GM04504 (cell line): ENCODE measurements at places on chromosomes 7 and 10.

DNA sequence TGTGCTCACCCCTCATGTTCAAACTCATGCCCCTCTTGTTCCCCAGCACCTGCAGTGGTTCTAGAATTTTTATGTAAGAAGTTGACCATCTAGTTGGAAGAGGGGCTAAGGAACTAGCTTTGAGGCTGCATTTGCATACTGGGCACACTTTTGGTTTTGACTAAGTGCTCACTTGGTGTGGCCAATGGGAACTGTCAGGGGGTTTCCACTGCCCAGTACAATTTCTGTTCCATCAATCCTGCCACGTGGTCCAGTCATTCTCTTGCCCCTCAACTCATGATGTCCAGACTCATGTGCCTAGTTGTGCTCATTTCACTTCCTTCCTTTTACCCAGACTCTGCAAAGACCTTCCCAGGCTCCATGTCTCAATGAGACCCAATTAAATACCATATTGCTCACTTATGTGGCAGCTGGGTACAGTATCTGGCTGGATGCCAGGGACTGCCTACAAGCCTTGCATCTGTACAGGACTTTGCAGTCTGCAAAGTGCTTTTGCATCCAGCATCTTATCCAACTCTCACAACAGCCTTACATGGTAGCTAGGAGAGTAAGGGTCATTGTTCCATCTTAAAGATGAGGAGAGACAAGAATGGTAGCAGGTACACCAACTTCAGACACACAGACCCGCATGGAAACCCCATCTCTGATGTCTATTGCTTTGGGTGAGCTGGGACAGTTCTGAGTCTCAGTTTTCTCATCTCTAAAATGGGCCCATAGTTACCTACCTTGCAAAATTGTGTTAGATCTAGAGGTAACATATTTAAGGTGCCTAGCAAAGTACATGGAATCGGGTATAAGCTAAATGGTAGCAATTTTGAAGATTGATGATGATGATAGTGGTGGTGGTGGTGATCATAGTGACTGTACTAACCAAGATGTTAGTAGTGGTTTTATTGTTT lies 30.1 kb upstream of the KCNMA1 start:
- DNase-seq: no peak

- DNase-seq: no peak
These were observed 51.2 kb upstream of the SEMA3A start for GRCh38 chr7:84245835-84246234.

DNA sequence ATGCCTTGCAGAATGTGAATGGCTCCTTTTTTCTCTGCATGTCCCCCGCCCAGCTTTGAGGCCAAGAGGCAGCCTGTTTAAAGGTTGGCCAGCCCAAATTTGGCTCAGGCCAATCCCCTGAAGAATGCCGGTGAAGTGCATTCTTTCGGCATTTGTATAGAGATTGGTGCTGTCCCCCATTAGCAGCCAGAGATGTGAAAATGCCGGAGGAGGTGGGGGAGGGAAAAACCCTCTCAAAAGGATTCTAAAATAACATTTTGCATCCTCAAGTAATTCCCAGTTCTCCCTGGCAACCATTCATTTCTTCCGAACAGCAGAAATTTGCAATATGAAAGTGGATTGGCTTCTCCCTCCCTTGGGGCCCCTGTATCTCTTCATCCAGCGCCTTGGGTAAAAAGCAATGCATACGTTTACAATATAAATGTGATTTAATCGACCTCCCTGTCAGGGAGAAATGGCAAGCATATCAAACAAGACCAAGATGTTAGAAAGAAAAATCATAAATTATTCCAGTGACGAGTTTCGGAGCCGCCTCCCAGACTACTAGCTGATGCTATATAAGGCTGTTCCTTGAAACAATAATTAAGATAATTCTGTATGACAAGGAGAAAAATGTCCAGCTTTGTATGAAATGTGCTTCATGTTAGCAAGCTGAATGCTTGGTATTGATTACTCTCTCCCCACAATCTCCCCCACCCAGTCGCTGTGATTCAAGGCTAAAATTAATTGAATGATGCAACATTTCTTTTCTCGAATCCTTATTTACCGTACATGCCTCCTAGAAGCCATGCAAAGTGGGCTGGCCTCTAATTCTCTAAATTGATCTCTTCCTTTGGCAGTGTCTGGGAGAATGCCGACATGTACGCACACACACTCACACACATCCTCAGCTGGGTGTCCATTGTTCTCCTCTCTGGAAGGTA lies 323.7 kb downstream of the RPS24 start:
- DNase-seq: no peak

DNA sequence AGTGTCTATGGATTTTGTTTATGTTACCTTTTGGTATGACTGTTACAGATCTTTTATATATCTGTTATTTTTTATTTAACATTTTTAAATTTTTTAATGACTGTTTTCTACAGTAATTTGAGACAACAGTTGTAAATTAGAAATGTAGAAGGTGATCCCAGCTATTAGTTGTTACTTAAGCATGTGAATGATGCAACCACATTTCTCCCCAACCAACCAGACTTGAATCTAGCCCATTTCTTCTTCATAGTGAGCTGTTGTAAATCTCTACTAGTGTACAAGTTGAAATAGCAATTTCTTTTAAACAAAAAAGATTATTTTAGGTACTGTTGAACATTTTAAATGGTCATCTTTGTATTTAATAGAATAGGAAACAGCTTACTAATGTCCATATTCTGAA lies 18.0 kb downstream of the TMEM106B start:
- DNase-seq: no peak

DNA sequence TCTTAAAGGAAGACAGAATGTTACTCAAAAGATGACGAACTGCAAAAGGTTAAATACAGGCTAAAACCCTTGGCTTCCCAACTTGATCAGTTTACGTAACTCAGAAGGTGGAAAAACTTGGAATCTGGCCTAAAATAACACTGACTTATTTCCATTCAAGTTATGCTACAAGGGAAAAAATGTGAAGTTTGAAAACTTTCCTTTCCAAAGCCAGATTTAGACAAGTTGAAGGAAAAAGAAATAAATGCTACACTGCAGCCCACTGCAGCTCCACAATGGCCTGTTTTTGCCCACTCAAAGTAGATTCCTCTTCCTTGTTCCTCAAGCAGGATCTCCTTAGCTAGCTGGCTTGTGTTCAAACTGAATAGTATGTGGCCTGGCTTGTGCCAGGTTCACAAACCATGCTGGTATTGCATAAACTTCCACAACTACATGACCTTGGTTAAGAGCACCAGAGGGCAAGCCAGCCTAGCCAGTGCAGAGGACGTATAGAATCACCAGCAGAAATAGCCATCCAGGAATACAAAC lies 166.2 kb downstream of the CPEB3 start:
- DNase-seq: no peak

GRCh38 chr10:3919709-3920308 lies 134.8 kb upstream of the KLF6 start:
- no peak for DNase-seq

- no peak for DNase-seq
These were observed 110.5 kb upstream of the HABP2 start for GRCh38 chr10:113442336-113442735.

GRCh38 chr7:18552316-18552916 lies 56.9 kb downstream of the HDAC9 start:
- DNase-seq: no peak

GRCh38 chr7:78296644-78297371 lies 498.2 kb downstream of the PHTF2 start:
- no peak for DNase-seq

DNA sequence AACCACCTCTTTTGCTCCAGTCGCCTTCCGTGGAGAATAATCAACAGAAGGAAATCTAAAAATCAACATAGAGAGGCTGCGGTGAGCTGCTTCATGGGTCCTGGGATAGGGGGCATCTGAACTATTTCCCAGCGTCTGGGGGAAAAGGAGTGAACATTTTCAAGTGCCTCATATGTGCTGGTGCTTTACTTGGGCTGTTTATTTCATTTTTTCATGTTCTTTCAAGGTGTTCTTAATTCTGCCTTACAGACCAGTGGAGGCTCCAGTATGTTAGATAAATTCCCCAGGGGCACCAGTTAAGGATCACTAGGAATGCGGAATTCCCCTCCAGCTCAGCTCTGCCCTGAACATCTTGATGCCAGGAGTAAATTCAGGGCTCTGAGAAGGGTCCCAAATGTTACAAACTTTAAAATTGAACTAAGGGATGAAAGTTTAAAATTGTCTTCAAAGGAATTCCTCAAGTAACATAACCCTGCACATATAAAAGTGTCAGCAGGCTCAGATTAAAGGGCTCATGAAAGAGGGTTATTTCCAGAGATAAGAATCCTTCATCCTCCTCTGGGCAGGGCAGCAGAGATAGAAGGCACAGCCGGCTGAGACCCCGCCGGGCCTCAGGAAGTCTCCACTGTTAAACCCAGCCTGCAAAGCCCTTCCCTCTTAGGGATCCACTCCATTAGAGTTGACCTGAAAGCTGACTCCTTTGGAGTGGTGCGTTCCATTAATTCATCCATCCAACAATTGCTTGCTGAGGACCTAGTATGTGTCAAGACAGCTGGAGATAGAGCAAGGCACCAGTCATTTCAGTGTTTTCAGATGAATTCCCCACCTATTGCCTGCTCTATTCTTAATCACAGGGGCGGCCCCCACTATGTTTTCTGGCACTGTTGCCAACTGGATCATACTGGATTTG lies 345.8 kb downstream of the KCNMA1 start:
- DNase-seq: no peak

- DNase-seq: no peak
These were observed 281.8 kb upstream of the HGF start for GRCh38 chr7:82051601-82052000.

DNA sequence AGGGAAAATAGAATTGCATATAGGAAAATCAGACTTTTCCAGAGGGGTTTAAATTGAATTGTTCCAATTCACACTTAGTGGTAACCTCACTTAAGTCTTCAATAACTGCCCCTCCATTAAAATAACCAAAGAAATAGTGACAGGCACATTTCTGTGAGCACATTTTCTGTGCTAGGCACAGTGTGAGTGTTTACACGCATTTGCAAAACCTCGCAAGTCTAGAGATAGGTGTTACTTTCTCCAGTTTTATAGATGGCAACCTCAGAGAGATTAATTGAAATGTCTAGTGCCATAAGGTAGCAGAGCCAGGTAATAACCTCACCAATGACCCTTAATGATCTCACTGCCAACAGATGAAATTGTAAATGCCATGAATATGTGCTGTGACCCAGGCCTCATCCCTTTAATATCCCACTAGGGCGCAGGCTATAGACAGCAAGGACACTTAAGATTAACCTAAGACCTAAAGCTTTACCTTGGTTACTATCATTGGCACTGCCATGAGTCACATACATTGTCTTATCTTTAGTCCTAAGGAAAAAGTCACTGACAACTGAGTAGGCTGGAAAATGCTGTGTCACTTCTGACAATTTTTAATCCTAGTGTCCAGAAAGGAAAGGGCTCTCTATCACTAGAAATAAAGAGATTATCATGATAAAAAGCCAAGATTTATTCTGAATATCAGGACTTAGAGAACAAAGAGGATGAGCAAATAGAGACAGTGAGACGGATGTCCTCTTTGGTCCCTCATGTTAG lies 187.8 kb downstream of the PPP1R17 start:
- no peak for DNase-seq

DNA sequence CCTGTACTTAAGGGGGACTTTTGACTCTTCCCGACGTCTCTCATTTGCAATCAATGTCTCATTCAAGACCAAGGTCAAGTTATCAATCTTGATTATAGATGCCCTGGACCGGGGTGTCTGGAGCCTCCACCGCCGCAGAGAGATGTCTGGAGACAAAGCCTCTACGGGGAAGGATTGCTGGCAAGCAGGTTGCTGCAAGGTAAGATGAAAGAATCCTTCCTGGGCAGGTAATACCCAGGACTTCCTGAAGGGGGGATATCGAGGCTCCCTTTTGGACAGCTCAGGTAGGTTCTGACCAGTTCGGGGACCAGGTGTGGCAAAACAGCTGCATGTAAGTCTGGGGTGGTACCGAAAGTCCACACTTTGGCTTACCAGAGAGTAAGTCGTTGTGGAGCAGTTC lies 12.5 kb upstream of the CUX1 start:
- no peak for DNase-seq

DNA sequence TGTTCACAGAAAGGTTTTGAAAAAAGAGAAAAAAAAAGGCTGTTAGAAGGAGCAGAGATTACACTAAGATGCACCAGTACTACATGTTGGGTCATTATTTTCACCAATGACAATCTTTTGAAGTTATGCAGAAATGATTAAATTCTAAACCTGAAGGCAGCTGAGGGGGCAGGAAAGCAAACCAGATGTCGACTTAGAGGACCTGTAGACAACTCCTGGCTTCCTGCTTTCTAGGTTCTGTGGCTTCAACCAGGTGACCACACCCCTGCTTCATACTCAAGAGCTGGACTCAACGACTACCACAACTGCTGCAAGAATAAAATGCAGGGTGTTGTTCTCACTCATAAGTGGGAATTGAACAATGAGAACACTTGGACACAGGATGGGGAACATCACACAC lies 30.0 kb downstream of the MYOF start:
- no peak for DNase-seq

DNA sequence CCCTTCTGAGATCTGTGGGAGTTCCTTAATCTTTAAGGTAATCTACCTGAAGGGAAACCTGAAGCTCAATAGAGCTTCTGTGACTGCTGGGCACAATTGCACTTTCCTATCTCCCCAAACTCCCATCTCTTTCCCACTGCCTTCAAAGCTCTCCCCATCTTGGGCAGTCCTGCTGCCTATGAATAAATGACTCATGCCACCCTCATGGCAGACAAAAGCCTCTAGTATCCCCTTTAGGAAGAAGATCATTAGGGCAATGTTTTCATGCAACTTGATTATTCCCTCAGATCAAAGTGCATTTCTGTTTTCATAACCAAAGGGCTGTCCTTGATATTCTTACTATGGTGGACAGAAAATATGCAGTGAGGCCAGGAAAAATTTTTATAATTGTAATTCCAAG lies 704.9 kb upstream of the LRRN3 start:
- DNase-seq: no peak

GRCh38 chr10:103713676-103714075 lies 141.7 kb downstream of the SH3PXD2A start:
- DNase-seq: no peak

DNA sequence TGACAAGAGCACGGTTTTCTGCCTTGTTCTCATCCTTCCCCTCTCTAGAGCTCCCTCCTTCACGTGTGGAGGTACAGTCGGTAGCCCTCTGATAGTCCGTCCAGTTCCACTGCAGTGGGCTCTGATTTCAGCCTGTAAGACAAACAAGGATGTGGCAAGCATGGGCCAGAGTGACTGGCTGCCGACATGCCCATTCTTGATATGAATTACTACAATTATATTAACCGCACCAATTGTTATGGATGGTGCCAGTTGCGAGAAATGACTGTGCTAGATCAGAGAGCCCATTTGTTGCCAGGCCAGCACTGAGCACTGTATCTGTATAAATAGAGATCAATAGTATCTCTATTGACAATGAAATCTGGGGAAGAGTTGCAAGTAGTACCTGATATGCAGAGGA lies 146.6 kb downstream of the CHN2 start:
- DNase-seq: no peak
